T-helper 17 cell (primary cell): ENCODE measurements at places on chromosomes 5 and 9. TPM values are rescaled to one million over a fixed set of nuclear protein-coding genes. Genes with fewer than 3 reads are reported as not detected.

FAM163B gene
- total RNA-seq: not detected

POLK gene
- total RNA-seq: 18.8 TPM

PLAC8L1 gene
- total RNA-seq: not detected

RELL2 gene
- 17.8 TPM for total RNA-seq

GRCh38 chr9:125523681-125524080 lies 183.3 kb downstream of the MAPKAP1 start:
- DNase-seq: no peak

GRCh38 chr9:107727086-107727780 lies 237.7 kb upstream of the KLF4 start:
- DNase-seq: no peak

GRCh38 chr9:97389249-97389648 lies 22.6 kb upstream of the TDRD7 start:
- no peak for DNase-seq

DNA sequence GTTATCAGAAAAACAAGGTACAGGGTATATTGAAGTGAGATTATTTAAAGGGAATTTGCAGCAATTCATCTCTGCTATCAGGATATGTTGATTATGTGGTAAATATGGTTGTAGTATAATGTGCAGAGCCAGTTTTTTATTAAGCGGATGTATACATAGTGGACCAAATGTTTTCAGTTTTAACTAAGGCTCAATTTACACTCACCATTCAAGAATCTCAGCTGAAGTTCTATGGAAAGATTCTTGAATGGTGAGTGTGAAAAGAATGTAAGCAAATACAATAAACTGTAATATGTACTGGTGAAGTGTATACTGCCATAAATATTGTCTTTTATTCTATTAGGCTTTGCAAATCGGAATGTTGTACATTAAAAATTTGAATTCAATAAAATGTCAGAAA lies 895.9 kb upstream of the CDH10 start:
- no peak for DNase-seq

- no peak for DNase-seq
Observed at GRCh38 chr5:136236479-136237083, 43.6 kb upstream of the SMIM32 start.
